Mammary epithelial cell (primary cell): ENCODE measurements at places on chromosomes 4 and X. TPM values are rescaled to one million over a fixed set of nuclear protein-coding genes. Genes with fewer than 3 reads are reported as not detected.

The ZNF630 gene
- 2.7 TPM for total RNA-seq

The SLC9A7 gene
- total RNA-seq = 32.4 and 34.0 TPM in 2 replicates

The CABS1 gene
- not detected in 2 replicates for total RNA-seq

The CSAG2 gene
- not detected for total RNA-seq

The CXCL6 gene
- total RNA-seq = 0.17 TPM

The NAA11 gene
- not detected for total RNA-seq
